ENCODE measurements at places on chromosomes 1 and 21. TPM values are rescaled to one million over a fixed set of nuclear protein-coding genes. Genes with fewer than 3 reads are reported as not detected.
A peak's percentile ranks its signal among the peaks of the same experiment; 100 is the strongest.

- H3K27ac ChIP-seq, result no peak overlapping the region
- no peaks in the 10 kb centered on the region for H3K4me1 ChIP-seq
- no peak for DNase-seq
- H3K27me3 ChIP-seq, result no peaks in the 10 kb centered on the region
These were observed 183.8 kb downstream of the DNAH14 start for GRCh38 chr1:225113265-225113664.

- peaks cover 20% of the 10 kb centered on the region for H3K36me3 ChIP-seq
- no peak for DNase-seq
- H3K4me1 ChIP-seq, result peaks cover 25% of the 10 kb centered on the region
- H3K27me3 ChIP-seq, result no peaks in the 10 kb centered on the region
- H3K4me3 ChIP-seq, result no peak overlapping the region
- no peak overlapping the region for H3K27ac ChIP-seq
These were observed 102.6 kb downstream of the ZNF644 start for GRCh38 chr1:90919190-90919719.

The CGN gene
- not detected for total RNA-seq

DNA sequence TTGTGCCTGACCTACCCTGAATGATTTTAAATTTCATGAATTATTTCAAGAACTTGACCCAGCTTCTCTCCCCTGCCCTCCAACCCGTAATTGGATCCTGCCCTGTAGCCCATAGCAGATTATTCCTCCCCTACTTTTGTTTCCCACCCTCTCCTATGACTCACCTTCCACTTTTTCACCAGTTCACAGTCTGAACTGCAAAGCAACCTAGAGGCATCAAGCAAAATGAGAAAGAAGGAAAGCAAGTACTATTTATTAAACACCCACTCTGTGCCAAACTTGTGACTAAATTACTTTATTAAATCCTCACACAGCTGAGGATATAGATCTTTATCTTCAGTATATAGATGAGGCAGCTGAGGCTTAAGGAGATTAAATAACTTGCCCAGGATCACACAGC is 20.7 kb upstream of the IKBKE start:
- H3K4me3 ChIP-seq, result no peak overlapping the region
- H3K4me1 ChIP-seq, result peaks cover 14% of the 10 kb centered on the region
- H3K36me3 ChIP-seq, result peaks cover 39% of the 10 kb centered on the region
- no peak overlapping the region for H3K27ac ChIP-seq
- DNase-seq, result peak; percentile 41

Data from GM23248 (cell line).